Right renal pelvis (tissue), 4 donors: ENCODE measurements at places on chromosomes 16 and 17. TPM values are rescaled to one million over a fixed set of nuclear protein-coding genes. Genes with fewer than 3 reads are reported as not detected.

DNA sequence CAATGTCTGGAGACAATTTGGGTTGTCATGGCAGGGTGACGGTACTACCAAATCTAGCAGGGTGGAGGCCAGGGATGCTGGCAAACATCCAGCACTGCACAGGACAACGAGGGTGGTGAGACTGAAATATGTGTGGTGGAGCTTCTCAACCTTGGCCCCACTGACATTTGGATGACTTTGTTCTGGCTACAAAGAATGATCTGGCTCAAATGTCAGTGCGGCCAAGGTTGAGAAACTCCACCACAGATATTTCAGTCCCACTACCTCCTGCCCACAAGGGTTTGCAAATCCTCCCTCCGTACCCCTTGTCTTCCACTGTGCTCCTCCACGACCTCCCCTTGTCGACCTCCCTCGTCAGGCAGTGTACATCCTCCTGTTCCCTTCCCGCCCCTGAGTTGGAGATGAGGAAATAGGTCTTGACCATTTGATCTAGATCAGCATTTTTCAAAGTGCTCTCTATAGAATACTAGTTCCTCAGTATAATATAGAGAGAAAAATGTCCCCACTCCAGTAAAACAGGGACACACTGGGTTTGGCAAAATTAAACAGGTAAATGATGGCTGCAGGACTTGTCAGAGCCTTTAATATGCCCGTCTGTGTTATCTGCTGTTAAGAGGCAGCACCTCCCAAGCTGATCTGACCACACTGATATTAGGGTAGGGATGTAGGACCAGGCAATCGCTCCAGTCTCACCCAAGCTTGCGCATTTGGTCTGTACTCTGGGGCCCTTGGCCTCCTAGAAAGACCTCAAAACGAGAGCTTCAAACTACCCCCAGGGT lies 6.8 kb downstream of the OSGIN1 start:
- DNase-seq, result no peak

Gene KRTAP4-1
- not detected for polyA plus RNA-seq

GRCh38 chr17:43418441-43419374 lies 19.9 kb downstream of the ARL4D start:
- DNase-seq, result no peak

Gene QPRT
- polyA plus RNA-seq, result 195 TPM

DNA sequence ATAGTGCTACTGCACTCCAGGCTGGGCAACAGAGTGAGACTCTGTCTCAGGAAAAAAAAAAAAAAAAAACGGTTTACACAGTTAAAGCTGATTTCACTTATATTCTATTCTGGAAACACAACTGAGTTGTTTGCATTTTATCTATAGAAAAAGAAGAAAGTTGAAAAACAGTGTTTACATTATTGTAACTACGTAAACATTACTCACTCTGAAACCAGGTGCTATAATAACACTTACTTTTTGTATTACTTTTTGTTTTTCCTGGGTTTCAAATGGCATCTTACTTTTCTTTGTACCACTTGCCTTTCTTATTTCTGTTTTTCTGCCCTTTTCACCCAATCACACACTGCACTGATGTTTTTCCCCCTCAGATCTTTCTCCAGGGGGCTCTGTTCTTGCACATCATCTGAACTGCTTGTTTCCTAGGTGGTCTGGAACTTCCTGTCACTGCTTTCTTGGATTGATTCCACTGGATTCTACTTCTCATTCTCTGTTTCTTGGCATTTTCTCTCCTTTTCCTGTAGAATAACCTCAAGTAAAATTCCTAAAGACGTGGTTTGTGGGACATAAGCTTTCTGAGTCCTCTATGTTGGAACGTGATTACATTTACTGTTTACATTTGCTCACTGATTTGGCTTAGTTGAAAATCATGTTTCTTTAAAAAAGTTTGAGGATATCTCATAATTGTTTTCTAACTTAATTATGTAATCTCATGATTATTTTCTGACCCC lies 142.1 kb downstream of the HS3ST3B1 start:
- DNase-seq, result no peak

DNA sequence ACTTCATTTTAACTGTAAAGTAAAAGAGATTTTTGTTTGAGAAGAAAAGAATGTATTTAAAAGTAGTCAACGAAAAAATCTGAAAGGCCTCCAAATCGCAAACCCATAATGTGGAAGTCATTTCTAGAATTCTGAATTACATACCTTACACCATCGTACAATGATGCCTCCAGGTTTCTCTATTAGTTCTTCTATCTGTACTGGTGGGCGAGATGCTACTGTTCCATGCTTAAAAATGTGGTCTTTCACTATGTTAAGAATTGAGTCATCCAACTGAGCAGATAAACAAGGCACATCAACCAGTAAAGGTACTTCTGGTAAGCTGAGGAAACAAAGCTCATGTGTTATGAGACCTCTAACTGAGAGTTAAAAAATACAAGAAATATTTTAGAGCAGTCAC lies 28.5 kb downstream of the CRLF3 start:
- no peak for DNase-seq

Gene CYGB
- polyA plus RNA-seq, result 15.1 TPM

- DNase-seq, result no peak
Observed at GRCh38 chr17:326010-326621, 26.5 kb downstream of the RPH3AL start.

Gene CACNG3
- polyA plus RNA-seq, result 0.01 TPM

Gene DUSP14
- polyA plus RNA-seq, result 14.8 TPM

Gene SYCE1L
- polyA plus RNA-seq, result 5.9 TPM

Gene FN3K
- 24.6 TPM for polyA plus RNA-seq

- no peak for DNase-seq
Observed at GRCh38 chr17:8173871-8174322, 2.3 kb downstream of the TMEM107 start.

GRCh38 chr17:17381446-17382064 lies 78.4 kb downstream of the NT5M start:
- DNase-seq, result no peak

Gene ACAP1
- polyA plus RNA-seq, result 9.1 TPM

Gene CIBAR2
- polyA plus RNA-seq, result 0.26 TPM

- DNase-seq, result no peak
Observed at GRCh38 chr17:48011405-48012150, 26.0 kb downstream of the COPZ2 start.

Gene C16orf46
- 1.7 TPM for polyA plus RNA-seq

Gene CMTM1
- polyA plus RNA-seq, result 7.6 TPM

- no peak for DNase-seq
Observed at GRCh38 chr16:30720694-30721093, 21.7 kb downstream of the SRCAP start.

Gene ANKRD40CL
- not detected for polyA plus RNA-seq

Gene CNP
- 63.0 TPM for polyA plus RNA-seq

- DNase-seq, result no peak
Observed at GRCh38 chr17:34740565-34741520, 161.5 kb downstream of the TMEM132E start.

Gene ZG16
- 0.01 TPM for polyA plus RNA-seq

GRCh38 chr17:56718515-56718914 lies 115.2 kb downstream of the C17orf67 start:
- DNase-seq, result no peak

DNA sequence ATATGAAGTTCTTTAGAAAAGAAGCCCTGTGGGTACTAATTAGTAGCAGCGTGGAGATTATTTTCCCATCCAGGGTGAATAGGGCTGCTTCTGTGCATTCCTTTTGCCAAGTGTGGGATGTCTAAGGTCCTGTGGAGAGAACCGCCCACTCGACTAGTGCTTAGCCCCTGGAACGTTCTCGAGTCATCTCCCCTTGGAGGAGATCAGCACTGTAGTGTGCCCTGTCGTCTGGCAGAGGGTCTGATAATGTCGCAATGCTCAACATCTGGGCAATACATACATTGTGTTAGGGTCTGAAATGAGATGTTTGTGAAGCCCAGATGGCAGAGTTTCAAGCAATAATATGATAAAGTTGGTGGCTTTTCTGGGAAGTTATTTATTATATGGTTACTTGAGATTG lies 64.8 kb downstream of the SPECC1 start:
- DNase-seq, result no peak

GRCh38 chr16:17301593-17302135 lies 169.1 kb downstream of the XYLT1 start:
- no peak for DNase-seq

- DNase-seq, result no peak
Observed at GRCh38 chr17:66830451-66830850, 4.5 kb upstream of the CACNG5 start.

DNA sequence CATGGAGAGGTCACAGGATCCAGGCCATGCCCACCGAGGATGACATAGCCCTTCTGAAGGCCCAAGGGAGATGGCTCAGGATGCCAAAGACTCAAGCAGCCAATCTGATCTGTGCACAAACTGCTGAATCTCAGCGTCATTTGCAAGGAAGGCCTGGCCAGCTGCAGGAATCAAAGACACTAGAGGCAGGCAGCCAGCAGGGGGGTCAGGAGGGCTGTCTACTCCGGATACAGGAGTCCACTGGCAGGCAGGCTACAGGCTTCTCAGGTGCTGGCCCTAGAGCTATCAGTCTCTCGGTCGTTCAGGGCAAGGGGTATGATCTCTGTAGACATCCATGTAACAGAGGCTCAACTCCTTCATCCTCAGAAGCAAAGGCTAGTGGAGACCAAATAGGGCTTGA lies 1735.3 kb downstream of the TP53TG3F start:
- DNase-seq, result no peak

DNA sequence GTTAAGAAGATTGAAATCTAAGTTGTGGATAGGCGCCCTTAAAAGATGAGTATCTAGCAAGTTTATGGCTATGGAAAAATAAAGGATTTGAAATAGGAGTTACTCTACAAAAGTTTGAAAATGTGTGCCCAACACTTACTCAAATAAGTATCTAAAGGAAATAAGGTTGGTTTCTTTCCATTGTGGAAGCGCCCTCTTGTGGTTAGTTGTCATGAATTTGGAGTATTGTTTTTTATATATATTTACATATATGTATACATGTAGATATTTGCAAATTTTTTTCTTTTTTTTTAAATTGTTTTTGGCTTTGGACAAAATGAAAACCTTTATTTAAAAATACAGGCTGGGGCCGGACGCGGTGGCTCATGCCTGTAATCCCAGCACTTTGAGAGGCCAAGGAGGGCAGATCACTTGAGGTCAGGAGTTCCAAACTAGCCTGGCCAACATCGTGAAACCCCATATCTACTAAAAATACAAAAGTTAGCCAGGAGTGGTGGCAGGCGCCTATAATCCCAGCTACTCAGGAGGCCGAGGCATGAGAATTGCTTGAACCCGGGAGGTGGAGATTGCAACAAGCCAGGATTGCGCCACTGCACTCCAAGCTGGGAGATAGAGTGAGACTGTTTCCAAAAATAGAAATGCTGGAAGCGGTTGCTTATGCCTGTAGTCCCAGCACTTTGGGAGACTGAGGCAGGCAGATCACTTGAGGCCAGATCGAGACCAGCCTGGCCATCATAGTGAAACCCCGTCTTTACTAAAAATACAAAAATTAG lies 24.0 kb upstream of the VPS4A start:
- DNase-seq, result peak; percentile 65

- no peak for DNase-seq
Observed at GRCh38 chr16:85902366-85903155, 3.6 kb downstream of the IRF8 start.

DNA sequence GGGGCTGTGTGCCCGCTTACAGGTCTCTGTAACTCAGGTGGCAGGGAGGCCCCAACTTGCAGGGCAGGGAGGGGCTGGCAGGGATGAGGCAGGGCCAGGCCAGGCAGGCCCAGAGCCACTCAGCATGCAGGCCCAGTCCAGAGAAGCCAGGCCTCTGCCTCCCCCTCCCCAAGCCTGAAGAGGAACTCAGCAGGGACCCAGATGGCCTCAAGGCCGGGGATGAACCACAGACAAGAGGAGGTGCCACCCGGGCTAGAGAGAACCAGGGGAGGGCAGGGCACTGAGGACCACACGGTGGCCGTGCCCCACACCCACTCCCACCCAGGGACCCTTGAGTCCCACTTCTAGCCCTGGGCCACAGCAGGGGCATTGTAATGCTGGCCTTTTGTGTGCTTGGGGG lies 29.8 kb upstream of the EIF1 start:
- DNase-seq, result no peak

Gene HIGD1B
- polyA plus RNA-seq, result 1.0 TPM

Gene KRTAP2-2
- polyA plus RNA-seq, result not detected

DNA sequence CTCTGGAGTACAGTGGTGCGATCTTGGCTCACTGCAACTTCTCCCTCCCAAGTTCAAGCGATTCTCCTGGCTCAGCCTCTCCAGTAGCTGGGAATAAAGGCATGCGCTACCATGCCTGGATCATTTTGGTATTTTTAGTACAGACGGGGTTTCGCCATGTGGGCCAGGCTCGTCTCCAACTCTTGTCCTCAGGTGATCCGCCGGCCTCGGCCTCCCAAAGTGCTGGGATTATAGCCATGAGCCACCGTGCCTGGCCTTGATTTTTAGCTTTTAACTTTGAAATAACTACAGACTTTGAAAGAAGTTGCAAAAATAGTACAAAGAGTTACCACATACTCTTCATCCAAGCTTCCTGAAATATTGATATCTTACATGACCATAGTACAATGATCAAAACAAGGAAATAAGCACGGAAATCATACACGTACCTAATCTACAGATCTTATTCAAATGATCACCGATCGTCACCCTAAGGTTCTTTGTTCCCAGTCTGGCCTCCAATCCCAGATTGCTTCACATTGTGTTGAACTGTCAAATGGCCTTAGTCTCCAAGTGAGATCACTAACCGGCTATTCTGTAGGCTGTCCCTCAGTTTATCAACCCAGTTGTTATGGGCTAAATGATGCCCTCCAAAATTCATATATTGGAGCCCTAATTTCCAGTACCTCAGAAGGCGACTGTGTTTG lies 18.4 kb downstream of the NPIPA1 start:
- no peak for DNase-seq

GRCh38 chr17:55751720-55752250 lies 934 bp downstream of the PCTP start:
- no peak for DNase-seq

Gene FBXW10B
- 0.67 TPM for polyA plus RNA-seq

DNA sequence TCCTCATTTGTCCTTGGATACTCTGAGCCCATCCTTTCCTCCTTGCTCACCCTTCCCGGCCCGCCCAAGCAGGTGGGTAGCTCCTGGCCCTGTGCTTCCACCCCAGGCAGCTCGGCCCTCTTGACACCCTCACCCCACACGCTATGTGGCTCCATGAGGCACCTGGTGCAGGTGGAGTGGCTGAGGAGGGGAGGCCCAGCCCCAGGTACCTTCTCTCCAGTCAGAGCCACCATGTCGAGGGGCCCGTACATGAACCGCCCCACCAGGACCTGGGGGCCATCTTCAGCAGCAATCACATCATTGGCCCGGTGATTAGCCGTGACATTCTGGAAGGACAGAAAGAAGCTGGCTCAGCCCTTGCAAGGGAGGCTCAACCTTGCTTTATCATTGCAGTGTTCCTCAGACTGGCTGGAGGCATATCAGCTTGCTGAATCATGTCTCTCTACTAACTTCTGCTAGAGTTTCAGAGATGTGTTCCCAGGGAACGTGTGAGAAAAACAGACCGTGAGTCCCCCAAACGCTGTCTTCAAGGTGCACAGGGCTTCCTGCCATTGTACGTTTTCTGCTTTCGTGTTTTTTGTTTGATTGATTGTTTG lies 20.3 kb downstream of the PIMREG start:
- no peak for DNase-seq
